ENCODE measurements at places on chromosomes 3 and 15.
A peak's percentile ranks its signal among the peaks of the same experiment; 100 is the strongest.

DNA sequence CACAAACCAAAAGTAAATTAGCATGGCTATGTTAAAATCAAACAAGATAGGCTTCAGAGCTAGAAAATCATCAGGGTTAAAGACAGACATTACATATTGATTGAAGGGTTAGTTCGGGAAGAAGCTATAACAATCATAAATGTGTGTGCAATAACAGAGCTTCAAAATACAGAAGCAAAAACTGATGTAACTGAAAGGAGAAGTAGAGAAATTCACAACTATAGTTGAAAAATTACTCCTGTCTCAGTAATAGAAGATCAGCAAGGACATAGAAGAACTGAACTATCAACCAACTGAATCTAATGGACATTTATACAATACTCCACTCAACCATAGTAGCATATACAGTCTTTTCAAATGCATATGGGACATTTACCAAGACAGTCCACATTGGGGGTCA lies 59.4 kb downstream of the MCTP2 start:
- no peak for DNase-seq

GRCh38 chr3:44105571-44105970 lies 136.1 kb upstream of the TOPAZ1 start:
- DNase-seq: no peak

GRCh38 chr15:40369474-40369869 lies 11.5 kb downstream of the DISP2 start:
- no peak for DNase-seq

GRCh38 chr3:176590722-176591121 lies 606.6 kb downstream of the TBL1XR1 start:
- DNase-seq: no peak

GRCh38 chr15:85618956-85619491 lies 175.7 kb downstream of the KLHL25 start:
- no peak for DNase-seq

DNA sequence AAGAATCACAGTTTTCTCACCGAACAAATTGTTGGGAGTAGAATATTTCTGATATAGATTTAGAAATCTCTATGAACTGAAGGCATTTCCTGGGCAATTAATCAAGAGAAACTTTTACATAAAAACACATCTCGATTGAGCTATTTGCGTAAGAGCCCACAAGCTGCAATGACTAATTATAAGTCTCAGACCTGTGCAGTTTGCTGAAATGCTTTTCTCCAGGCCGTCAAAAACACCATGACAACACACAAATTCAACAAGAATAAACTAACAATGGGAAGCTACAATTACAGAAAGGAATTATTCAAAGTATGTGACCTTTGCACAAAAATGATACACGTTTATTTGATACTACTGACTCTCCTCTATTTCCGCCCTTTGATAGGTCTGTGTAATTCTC lies 481.2 kb upstream of the WNT5A start:
- DNase-seq: no peak

DNA sequence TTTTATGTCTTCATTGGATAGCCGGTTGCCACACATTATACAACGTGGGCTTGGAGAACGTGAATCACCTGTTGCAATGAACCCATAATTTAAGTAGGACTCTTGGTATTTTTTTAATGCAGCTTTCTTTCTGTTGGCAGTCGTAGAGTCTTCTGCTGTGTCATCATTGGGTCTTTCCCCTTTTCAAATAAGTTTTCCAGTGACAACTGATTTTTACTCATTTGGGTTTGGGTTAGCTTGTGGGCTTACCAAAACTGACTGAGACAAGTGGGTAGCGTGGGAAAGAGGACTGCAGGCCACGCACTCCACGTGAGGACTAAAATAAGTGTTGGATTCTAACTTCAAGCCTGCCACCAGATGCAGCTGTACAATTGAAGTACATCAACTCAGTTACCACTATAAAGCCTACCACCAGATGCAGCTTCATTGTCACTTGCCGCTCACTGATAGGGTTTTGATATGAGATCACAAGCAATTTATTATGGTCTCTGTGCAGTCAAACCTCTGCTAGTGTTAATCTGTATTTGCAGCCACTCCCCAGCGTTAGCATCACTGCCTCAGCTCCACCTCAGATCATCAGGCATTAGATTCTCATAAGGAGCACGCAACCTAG lies 6.4 kb upstream of the CAPN7 start:
- DNase-seq: no peak

DNA sequence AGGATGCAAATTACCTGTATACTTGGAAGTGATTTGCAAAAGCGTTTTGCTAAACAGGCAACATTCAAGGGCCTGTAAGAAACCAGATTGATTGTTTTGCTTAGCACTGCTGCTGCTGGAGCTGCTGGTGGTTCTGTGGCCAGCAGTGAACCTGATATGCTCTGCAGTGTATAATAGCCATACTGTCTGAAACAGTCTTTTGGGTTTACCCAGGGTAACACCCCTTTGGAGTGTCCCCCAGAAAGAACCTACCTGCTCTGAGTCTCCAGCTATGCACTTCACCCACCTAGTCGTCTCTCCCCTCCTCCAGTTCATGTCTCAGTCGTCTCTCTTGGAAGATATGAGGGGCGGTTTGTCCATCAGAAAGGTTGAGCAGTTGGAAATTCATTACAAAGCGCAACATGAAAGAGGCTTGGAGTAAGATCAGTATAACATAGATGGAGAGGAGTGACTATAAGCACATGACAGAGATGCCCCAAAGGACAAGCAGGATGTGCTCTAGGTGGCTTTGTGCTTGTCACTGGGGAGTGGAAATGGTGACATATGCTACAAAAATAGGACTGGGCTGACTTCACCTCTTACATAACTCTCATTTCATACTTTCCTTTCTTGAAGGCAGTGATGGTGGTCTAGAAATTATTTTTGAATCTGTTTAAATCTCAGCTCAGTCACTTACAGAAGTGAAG lies 3.8 kb downstream of the MKRN2 start:
- no peak for DNase-seq

GRCh38 chr3:164387236-164387635 lies 691.1 kb downstream of the SI start:
- no peak for DNase-seq

GRCh38 chr3:126524429-126524988 lies 554 bp downstream of the CHST13 start:
- no peak for DNase-seq

- peak; percentile 10 for DNase-seq
Observed at GRCh38 chr3:142028243-142028777, 121.0 kb downstream of the TFDP2 start.

DNA sequence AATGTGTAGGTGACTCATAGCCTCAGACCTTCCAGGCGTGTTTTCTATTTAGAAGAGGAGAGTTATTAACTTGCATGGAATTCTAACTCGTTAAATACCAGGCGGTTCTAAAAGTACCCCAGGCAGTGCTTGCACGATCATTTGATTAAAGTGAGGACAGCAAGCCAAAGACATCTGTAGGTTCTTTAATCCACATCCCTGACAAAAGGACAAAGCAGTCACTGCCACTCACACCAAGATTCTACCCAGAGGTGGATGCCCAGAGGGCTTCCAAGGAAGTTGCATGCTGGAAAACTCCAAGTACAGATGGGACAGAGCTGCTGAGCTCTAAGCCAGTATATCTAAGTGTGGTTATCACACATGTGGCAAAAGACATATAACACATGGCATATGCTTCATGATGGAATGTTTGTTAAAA lies 372.1 kb downstream of the ROBO2 start:
- no peak for DNase-seq

GRCh38 chr3:114872588-114872987 lies 274.5 kb downstream of the ZBTB20 start:
- DNase-seq: no peak

DNA sequence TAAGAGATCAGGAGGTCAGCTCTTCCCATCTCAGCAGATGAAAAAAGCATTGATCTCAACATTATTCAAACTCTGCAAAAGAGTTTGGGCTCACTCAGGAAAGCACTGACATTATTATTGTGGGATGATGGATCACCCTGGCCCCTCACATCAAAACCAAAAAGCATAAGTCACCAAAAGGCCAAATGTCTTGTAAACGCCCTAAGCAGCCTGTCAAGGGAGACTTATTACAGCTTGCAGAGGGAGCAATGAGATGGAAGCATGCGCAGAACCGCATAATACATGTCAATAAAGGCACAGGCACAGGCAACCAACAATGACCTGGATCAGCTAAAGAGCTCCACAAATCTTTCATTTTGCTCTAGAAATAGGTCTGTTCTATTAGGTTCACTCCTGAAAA lies 4.6 kb downstream of the FSIP1 start:
- no peak for DNase-seq

- DNase-seq: peak; percentile 54
Observed at GRCh38 chr3:8499181-8499611, 2.4 kb upstream of the LMCD1 start.

DNA sequence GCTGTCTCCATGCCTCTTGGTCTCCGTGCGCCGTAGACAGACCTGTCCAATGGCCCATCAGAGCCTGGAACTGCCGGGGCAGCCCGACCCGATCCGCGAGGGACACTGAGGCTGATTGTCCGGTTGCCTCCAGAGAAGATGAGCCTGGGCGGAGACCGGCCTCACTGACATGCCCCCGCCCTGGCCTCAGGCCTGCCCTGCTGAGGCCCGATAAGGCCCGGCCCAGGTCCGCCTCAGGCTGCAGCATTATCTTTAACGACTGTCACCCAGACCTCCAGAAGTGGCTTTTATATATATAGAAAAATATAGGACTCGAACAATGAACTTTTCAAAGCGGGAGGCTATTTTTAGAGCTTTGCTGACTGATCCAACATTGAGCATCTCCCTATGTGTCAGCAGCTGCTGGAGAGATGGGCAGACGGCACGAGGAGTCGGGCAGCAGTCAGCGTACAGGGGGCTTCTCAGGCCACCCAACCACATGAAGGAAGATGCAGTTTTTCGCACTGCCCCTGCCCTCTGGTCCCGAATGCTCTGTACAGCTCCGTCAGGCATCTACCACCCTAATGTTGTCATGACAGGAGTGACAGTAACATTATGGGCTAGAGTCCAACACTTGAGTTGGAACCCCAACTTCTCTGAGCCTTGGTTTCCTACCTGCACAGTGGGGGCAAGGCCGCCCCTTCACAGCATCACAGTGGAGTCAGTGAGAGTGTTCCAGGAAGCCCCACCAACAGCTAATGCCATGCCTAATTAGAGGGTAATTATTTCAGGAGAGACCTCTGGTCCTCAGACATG lies 112.0 kb upstream of the RPL32 start:
- no peak for DNase-seq

GRCh38 chr3:100131241-100131640 lies 16.9 kb upstream of the FILIP1L start:
- DNase-seq: no peak

DNA sequence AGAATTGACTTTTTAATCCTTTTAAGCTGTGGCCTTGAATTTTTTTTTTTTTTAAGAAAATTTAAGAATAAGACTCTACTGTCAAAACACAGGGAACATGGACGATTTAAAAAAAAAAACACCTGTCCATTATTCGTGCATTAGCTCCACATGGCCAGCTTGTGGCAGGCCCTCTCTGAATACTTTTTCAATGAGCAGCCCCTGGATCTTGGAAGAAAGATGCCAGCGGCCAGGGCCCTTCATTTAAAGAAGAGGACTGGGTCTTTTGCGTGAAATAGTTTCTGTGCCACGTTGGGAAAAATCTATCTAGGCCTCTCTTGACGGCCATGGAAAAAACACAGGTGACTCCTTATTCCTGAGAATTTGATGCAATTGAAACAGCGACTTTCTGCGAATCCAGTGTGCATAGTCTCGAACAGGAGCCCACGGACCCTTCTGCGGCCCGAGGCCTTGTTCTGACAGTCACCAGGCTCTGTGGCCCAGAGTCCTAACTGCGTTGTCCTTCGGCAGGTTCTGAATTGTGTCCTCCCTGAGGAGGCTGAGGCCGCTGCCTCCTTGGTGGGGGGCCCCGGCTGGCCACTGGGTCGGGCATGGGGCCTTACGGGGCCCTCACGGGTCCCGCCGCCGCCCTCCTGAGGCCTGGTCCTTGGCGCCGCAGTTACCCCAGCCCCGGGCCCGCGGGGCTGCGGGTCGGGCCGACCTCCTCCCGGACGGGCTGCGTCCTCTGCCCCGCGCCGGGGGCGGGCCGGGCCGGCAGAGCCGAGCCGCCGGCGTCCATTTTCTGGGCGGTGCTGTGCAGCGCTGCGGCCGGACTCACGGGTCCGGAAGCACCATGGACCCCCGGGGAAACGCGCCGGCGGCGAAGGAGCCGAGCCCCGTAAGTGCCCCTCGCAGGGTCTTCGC lies 33.5 kb downstream of the ZBTB38 start:
- DNase-seq: no peak

DNA sequence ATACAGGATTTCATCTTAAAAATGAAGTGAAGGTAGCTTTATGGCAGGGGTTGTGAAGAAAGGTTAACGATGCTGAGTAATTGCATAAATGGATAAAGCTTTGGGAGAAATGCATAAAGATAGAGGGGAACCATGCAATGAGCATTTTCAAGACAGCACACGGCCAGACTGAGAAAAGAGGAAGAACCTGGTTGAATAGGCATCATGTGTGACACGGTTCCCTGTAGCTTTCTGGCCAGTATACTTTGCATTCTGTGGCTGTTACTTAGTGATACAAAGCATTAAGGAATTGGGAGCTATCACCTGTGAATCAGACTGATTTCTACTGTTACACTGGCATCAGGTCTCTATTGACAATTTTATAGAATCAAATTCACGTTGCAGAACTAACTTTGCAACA lies 33.3 kb downstream of the NR2C2 start:
- no peak for DNase-seq

- DNase-seq: no peak
Observed at GRCh38 chr15:93294896-93295295, 205.9 kb upstream of the RGMA start.
